ENCODE measurements at places on chromosomes 7 and 10.

- no peak for DNase-seq
Observed at GRCh38 chr10:24468281-24468751, 255.4 kb downstream of the ARHGAP21 start.

GRCh38 chr10:72260239-72260975 is 13.3 kb upstream of the DDIT4 start:
- no peak for DNase-seq

- no peak for DNase-seq
Observed at GRCh38 chr7:151157645-151158329, 9.7 kb downstream of the GBX1 start.

GRCh38 chr7:116630932-116631671 is 40.9 kb upstream of the MET start:
- no peak for DNase-seq

GRCh38 chr7:38862666-38863065 is 46.3 kb downstream of the VPS41 start:
- no peak for DNase-seq

DNA sequence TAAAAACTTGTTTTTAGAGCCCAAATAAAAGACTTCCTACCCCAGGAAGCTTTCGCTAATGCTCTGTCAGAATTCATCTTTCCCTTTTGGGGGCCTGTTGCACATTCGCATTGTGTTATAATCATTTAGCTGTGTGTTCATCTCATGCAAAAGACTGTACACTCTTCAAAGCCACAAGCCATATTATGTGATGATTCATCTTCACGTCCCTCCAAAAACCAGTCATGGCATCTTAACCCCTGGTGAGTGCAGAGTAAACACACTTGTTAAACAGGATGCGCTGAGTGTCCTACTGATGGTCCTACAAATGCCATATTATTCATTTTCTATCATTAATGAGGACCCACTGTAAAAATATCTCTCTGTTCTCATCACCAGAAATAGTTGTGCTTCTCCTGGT is 235.4 kb downstream of the KIAA1217 start:
- DNase-seq: no peak

DNA sequence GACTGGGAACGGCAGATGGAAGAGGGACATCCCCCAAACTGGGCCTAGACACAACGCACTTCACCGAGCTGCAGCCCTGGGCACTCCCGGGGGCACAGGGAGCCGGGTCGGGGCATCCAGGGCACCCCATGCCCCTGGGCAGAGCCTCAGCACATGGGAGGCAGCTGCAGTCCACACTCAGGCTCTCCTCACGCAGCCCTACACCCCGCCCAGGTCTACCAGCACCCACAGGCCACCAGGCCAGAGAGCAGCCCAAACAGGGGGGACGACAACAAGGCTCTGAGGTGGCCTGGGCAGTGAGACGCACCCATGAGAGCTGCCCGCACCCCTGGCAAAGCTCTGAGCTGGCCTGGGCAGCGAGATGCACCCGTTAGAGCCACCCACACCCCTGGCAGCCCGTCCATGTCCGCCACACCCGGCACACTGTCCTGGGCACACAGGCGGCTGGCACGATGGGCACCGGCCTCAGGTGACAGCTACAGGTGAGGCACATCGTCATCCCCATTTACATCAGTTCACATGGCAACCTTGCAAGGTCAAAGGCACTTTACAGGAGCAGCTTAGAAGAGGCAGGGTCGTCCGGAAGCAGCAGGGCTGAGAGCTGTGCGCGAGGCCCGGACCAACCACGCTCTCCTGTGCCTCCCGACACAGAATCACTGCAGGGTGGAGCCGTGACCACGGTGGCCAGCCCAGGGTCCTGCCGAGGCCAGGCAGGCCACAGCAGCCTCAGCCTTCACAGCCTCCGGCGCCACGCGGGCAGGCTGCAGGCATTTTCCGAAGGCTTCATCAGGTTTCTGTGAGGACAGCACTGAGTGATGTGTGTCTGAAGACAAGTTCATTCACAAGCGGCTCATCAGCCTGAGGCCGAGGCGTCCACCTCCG is 228.6 kb downstream of the MAD1L1 start:
- no peak for DNase-seq

DNA sequence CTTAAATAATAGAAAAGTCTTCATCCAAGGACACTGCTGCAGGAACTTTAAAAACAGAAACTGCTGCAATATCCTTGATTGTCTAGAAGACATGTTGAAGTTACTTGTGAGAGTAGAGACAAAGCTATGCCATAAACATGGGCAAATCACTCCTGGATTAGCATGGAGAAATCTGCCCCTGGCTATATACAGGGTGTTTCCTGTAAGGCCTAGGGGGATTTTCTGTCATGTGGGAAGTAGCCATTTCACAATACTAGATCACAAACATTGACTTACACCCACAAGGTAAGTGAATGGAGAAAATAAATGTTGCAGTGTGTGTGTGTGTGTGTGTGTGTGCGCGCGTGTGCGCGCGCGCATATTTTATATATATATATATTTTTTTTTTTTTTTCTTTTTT is 35.2 kb upstream of the PDK4 start:
- no peak for DNase-seq

DNA sequence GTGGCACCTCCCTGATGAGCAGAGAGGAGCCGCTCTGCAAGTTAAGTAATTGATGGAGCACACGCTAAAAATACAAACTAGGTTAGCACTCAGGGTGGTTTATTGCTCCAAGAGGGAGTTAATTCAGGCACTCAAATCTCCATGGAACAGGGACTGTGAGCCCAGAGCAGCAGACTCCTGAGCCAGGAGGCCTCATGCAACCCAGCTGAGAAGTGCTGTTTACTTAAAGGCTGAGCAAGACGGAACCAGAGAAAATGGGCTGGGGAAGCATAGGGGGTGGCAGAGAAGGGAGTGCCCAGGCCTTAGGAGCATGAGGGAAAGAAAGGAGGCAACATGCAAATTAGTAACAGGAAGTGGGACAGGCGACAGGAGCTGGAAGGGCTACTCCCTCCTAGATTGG is 174.1 kb downstream of the KCNMA1 start:
- DNase-seq: no peak

GRCh38 chr10:77392236-77392721 is 245.3 kb downstream of the KCNMA1 start:
- DNase-seq: no peak

- DNase-seq: no peak
Observed at GRCh38 chr10:93917821-93918220, 24.0 kb downstream of the SLC35G1 start.

DNA sequence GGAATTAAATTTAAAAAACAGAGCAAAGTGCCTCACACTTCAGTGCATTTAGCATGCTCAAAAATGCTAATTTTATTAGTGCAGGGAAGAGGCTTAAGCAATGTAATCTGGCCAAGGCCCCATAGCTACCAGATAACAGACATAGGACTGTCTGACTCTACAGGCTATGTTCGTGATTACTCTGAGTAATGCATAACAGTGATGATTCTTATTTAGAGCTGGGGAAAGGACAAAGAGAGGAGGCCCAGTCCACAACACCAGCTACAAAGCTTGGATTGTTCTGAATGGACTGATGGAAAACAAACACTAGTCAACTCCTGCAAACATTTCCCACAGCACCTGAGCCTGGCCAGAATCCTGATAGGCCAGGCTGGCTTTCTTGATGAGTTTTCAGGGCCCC is 8.4 kb upstream of the CH25H start:
- no peak for DNase-seq

GRCh38 chr7:155311826-155312537 is 14.3 kb downstream of the INSIG1 start:
- DNase-seq: no peak

- DNase-seq: no peak
Observed at GRCh38 chr10:6074489-6075301, 12.5 kb upstream of the IL2RA start.

DNA sequence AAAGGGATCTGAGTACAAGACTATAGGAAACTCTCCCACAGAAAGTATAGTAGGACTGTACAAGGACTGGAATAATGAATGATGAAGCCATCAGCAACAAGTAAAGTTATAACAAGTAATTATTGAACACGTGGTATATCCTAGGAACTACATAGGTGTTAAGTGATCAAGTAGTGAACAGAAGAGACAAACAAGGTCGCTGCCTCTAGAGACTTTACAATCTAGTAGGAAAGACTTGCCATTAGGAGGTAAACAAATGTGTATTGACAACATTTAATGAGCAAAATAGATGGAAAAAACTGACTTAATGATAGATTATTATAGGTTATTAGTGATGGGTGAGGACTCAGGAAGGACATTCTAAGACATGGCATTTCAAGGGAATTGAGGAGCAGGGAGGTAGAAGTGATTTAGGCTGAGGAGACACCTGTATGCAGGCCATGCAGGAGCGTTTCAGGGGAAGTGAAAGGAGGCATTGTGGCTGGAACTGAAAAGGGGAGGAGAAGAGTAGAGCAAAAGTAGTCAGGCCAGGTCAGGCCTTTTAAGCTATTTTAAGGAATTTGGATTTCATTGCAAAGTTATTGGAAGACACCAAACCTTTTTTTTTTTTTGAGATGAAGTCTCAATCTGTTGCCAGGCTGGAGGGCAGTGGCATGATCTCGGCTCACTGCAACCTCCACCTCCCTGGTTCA is 8.5 kb upstream of the GLCCI1 start:
- DNase-seq: no peak

DNA sequence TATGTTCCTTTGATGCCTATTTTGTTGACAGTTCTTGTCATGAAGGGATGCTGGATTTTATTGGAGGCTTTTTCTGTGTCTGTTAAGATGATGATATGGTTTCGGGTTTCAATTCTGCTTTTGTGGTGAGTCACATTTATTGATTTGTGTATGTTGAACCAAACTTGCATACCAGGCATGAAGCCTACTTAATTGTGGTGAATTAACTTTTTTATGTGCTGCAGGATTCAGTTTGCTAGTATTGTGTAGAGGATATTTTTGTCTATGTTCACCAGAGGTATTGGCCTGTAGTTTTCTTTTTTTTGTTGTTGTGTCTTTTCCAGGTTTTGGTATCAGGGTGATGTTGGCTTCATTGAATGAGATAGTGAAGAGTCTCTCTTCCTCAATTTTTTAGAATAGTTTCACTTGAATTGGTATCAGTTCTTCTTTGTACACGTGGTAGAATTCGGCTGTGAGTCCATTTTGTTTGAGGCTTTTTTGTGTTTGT is 345.9 kb downstream of the KIF20B start:
- no peak for DNase-seq

GRCh38 chr10:123129618-123130271 is 6.0 kb upstream of the HMX3 start:
- no peak for DNase-seq

- DNase-seq: no peak
Observed at GRCh38 chr10:32103721-32104120, 47.5 kb upstream of the KIF5B start.

DNA sequence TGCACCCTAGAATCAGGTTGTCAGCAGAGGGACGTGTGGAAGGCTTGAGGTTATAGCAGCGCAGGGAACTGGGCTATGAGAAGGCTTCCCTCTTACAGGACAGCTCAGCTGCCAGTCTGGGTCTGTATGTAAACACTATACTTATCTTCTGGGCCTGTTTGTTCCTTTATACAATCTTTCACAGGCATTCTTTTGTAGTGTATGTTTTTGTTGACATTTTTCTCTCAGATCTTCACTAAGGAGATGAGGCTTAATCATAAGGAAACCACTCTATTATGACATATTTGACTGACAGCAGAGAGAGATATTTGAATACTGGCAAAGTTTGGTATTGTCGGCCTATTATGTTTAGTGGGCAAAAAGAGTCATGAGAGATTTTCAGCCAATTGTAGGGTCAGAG is 929 bp downstream of the GBF1 start:
- DNase-seq: no peak

- DNase-seq: no peak
Observed at GRCh38 chr7:158957921-158958491, 101.6 kb downstream of the DYNC2I1 start.

DNA sequence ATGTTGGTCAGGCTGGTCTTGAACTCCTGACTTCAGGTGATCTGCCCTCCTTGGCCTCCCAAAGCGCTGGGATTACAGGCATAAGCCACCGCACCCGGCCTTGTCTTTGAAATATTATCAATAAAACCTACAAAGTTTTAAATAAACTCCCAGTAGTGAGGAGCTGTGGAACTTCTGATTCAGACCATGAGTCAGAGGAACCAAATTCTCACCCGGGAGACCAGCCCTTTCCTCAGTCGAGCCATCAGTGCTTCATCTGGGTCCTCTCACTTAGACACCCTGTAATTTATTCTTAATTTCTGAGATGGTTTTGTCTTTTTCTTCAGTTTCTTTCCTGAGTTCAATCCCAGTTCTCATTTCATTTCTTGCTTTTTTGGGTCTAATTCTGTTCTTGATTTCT is 68.6 kb downstream of the DYNC2I1 start:
- no peak for DNase-seq

- DNase-seq: peak; percentile 74
Observed at GRCh38 chr10:128011059-128011979, 104.4 kb downstream of the PTPRE start.

GRCh38 chr10:123807444-123808035 is 84.1 kb downstream of the CPXM2 start:
- no peak for DNase-seq

- peak; percentile 58 for DNase-seq
Observed at GRCh38 chr10:17616403-17617030, 657 bp downstream of the HACD1 start.

- DNase-seq: no peak
Observed at GRCh38 chr10:52064084-52064845, 249.8 kb upstream of the DKK1 start.

DNA sequence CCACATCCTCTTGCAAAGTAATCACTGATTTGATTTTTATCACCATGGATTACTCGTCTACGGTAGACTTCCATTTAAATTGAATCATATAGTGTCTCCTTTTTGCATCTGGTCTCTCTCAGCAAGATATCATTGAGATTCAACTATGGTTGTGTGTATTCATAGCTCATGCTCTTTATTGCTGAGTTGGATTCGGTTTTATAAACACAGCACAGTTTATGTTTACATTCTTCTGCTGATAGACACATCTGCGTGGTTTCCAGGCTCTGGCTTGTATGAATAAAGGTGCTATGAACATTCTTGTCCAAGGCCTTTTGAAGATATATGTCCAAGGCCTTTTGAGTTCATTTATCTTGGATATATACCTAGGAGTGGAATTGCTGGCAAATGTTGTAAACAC is 356.5 kb upstream of the CELF2 start:
- DNase-seq: no peak

DNA sequence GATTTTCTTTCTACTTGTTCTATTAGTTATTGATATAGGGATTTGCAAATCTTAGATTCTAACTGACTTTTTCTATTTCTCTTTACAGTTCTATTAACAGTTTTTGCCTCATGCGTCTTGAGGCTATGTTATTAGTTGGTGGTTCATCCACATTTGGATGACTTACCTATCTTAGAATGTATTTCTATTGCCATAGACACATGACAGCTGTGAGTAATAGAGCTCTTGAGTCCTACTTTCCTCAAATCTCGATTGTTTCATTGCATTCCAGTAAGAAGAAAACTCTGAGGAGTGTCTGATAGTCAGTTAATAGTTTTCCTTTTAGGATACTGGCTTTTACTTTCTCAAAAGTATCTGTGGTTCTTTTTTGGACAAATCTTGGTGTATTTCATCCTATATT is 241.4 kb upstream of the ZNF32 start:
- no peak for DNase-seq

DNA sequence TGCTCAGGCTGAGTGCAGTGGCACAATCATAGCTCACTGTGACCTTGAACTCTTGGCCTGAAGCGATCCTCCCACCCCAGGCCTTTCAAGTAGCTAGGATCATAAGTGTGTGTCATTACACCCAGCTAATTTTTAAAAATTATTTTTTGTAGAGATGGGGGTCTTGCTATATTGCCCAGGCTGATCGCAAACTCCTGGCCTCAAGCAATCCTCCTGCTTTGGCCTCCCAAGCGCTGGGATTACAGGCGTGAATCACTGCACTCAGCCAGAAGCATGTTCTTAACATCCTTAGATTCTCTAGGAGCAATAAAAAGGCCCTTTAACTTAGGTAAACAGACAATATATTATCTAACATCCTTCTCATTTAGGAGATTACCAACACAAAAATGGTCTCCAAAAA is 38.3 kb upstream of the EFCAB10 start:
- DNase-seq: no peak

Data from C1 segment of cervical spinal cord (tissue), 14 donors.